ENCODE measurements at places on chromosomes 6 and 20.

DNA sequence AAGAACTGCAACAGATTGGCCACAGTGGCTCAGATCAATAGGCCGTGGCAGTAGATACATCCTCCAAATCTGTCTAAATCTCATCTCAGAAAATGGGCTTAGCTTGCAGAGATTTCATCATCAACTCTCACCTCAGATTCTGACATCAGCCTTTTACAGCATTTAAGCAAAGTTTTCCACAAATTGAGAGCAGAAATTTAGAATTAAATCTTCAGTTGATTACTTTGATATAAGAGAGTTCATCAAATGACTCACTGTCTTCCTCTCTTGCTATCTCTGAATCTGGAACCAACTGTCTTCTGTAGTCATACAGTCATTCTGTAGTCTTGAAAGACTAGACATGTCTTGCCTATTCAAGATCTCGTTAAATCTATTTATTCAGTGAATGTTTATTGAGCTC lies 45.2 kb upstream of the CTAGE9 start:
- no peak for DNase-seq

DNA sequence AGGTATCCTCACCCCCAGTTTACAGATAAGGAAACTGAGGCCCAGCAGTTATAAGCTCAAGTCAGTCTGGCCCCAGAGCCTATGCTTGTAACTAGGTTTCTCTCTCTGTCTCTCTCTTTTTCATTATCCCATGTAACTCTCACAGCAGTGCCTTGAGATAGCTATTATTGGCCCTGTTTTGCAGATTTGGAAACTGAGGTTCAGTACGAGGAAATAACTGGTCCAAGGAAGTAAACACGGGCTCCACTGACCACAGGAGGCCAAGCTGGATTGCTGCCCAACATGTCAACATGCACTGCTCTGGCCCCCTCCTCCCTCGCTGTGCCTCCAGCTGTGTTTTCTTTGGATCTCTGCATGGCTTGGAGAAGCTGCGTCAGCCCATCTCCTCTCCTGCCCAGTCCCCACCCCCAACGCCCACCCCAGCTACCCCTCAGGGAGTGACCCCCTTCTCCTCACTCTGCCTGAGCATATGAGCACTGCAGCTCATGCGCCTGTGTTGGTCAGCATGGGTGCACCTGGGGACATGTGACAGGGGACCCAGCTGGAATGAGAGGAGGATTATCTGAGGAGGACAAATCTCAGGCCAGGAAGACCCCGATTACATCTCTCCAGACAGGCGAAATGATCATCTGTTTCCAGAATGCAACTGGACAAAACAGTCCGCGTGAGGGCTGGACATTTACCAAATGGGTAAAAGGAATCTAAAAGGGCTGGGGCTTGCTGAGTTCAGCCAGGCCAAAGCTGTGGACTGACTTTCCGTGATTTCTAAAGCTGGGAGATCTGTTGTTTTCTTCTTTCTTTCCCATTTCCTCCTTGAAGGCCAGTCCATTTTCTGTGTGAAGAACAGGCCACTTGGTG lies 7.8 kb upstream of the PLTP start:
- DNase-seq, result peak; percentile 86

DNA sequence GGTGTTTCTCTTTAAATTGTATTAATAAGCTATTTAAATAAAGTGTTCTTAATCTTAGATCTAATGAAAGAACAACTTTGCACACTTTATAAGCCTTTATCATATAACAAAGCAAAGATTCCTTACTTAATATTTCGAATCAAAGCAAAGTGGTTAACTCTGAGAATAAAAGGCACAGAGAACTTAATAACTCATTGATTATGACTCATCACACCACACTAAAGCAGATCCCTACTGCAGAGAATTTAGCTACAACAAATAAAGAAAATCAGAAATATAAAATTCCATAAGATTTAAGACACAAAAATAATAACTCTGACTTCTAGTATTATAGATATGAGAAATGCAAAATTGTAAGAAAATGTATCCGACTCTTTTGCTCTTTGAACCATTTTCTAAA lies 135.6 kb upstream of the RUNX2 start:
- DNase-seq, result no peak

DNA sequence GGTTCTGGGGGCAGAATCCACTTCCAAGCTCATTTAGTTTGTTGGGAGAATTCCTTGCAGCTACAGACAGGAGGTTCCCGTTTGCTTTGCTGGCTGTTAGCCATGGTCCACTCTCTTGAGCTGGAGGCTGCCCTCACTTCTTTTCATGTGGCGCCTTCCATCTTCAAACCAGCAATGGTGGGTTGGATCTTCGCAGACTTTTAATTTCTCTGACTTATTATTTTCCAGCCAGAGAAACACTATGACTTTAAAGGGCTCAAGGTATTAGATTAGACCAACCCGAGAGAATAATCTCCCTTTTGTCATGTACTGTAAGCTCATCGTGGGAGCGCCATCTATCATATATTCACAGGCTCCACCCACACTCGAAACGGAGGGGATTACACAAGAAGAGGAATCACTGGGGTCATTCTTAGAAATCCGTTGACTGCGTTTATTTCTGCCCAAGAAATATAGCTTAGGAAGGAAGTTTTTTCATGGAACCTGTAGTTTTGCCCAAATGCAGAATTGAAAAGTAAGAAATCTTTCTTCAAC lies 38.9 kb downstream of the SAMD5 start:
- DNase-seq, result no peak

DNA sequence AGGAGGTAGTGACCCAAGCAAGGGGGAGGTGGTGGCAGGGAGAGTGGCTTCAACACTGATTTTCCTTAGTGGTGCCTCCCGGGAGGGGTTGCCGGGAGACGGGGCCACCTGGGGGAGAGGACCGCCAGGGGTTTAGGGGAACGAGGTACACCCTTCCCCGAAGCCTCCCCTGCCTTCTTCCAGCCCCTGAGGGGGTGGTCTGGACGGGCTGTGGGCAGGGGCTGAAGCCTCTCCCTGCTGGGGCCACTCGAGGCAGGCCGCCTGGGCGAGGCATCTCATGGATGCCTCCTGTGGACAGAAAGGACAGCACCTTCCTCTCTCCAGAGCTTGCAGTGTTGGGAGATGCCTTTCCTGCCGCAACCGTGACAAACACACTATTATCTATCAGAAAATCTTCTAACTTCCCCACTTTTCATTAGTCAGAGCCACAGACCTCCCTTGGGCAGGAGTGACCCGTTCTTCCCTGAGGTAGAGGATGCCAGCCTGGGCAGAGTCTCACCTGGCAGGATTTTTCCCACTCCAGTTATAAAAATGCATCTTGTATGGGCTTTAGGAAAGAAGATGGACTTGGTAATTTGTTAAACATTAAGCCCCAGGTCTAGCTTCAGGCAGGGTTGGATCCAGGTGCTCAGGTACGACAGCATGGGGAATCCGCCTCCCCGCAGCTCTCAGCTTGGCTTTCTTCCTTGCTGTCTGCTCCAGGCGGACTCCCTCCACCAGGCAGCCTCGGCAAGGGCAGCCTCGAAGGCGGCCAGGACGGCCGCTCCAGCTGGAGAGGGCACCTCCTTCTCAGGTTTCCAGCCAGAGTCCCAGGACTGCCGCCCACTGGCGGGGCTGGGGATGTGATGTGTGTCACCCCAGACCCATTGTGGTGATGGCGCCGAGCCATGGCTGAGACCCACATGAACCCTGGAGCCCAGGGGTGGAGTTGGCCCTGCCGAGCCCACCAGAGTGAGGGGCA lies 11.0 kb downstream of the HRH3 start:
- no peak for DNase-seq

- DNase-seq, result no peak
Observed at GRCh38 chr20:60071965-60072364, 113.7 kb downstream of the CDH26 start.

- no peak for DNase-seq
Observed at GRCh38 chr6:90646940-90647339, 60.1 kb upstream of the MAP3K7 start.

DNA sequence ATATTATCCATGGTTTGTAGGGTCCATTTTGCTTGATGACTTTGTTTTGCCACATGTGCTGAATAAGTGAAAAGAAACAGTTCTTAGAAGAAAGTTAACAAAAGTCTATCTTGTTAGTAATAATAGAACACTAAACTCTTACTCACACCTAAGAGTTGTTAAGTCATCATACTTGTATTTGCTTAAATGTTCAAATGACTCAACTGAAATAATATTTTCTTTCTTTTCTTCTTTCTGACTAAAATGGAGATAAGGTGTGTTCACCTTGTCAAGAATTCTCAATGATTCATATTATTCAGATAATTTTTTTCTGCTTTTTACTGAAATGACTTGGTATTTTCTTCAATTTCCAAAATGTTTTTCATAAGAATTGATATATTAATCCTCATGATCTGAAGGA lies 327.2 kb downstream of the HTR1B start:
- DNase-seq, result no peak

- DNase-seq, result no peak
Observed at GRCh38 chr6:2630891-2631571, 119.7 kb downstream of the MYLK4 start.

DNA sequence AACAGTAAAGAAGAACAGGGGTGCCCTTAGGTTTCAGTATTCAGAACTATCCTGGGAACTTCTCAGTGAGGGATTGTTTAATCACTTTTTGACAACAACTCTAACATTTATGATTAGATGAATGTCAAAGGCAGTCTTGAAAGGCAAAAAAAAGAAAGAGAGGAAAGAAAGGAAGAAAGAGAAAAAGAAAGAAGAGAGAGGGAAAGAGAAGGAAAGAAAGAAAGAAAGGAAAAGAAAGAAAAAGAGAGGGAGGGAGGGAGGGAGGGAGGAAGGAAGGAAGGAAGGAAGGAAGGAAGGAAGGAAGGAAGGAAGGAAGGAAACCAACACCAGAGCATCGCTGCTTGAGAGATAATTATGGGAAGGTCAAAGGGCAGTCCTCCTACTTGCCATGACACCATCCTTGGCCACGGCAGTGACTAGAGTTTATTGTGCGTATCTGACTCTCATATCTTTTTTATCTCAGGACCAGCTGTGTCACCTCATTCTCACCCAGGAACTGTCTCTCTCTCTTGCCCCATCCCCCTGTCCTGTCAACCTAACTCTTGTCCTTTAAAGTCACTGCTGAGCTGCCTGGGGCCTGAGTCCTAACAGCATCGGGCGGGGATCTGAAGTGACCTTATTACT lies 96.8 kb upstream of the ATXN1 start:
- no peak for DNase-seq
